ENCODE measurements at places on chromosomes 5 and 9.

- DNase-seq, result no peak
Observed at GRCh38 chr5:60826653-60827052, 17.4 kb downstream of the ELOVL7 start.

DNA sequence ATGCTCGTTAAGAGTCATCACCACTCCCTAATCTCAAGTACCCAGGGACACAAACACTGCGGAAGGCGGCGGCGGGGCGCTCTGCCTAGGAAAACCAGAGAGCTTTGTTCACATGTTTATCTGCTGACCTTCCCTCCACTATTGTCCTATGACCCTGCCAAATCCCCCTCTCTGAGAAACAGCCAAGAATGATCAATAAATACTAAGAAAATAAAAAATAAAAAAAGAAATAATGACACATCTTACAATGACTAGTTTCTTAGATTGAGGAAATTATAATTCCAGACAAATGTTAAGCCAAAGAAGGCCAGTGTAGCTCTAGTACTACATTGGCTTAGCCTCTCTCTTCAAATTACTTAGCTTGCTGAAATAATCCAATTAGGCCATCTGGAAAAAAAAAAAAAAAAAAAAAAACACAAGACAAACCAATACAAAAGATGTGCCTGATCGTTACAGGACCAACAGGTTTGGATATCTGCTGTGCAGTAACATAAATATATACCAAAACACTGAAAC lies 58.0 kb downstream of the ANXA2R start:
- DNase-seq, result no peak

- DNase-seq, result no peak
Observed at GRCh38 chr5:14753292-14753691, 88.8 kb downstream of the OTULIN start.

- DNase-seq, result peak; percentile 70
Observed at GRCh38 chr5:38660194-38660668, 103.8 kb upstream of the LIFR start.

DNA sequence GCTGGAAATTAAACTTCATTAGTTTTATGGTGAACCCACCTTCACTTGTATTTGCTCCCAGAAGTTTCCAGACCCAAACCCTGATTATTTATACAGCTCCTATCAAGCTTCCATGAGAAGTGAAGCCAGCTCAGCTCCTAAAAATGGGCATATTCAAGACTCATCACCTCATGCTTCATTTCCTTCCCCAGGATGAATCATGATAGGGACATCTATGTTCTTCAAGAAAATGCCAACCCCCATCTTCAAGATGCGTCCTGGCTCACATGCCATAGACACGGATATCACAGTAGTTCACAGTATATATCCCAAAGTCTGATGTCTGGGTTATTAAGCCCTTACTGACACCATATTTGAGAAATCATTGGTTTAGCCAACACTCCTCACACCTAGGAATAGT lies 217.6 kb downstream of the NPR3 start:
- no peak for DNase-seq

- no peak for DNase-seq
Observed at GRCh38 chr5:124544366-124545055, 201.9 kb downstream of the ZNF608 start.

DNA sequence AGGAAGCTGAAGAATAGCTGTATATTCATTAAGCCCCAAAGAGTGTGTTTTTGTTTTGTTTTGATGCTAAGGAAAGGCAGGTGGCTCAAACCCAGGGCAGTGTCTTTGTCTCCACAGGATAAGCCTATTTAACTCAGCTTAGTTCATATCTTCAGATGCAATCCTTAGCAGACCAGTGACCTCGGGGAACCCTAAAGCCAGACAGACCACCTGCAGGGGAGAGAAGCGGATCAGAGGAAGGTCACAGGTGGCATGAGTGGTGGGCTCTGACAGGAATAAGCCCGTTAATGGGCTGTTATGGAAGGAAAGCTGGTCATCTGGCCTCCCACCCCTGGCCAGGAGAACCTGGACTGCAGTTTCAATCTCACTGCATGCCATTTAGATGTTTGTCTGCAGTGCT lies 30.8 kb downstream of the TAS2R1 start:
- DNase-seq, result no peak

DNA sequence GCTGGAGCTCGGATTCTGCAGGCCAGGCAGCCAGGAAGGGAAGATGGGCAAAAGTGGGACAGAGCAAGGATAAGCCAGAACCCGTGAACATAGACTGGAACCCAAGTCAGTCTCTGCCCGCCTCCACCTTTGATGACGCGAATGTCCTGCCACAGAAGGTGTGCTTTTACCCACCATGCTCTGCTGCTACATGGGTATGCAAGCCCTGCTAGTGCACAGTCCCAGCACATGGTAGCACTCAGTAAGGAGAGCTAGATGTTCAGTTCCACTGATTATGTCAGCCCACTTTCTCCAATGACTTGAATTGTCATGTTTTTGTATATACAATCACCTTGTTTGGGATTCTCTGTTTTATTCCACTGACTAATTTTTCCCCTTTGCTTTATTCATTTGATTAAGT lies 11.4 kb upstream of the CD72 start:
- no peak for DNase-seq

GRCh38 chr5:179307931-179308471 lies 37.3 kb downstream of the ADAMTS2 start:
- DNase-seq, result no peak

- DNase-seq, result peak; percentile 78
Observed at GRCh38 chr9:117487555-117488175, 72.8 kb upstream of the ASTN2 start.

DNA sequence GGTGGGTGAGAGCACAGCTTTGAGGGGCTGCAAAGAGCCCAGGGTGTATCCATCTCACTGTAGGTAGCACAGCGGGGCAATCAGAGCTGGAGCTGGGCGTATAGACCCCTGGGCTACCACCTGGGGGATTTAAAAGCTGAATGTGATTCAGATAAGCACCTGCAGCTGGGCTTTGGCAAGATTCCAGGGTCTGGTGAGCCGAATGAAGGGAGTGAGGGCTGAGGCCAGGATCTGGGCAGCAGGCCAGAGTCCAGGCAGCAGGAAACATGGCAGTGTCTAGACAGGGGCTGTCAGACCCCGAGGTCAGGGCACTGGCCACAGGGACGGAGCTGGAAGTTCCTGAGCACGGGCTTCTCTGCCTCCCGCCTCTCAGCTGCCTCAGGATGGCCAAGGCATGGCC lies 8.7 kb downstream of the ASS1 start:
- no peak for DNase-seq

DNA sequence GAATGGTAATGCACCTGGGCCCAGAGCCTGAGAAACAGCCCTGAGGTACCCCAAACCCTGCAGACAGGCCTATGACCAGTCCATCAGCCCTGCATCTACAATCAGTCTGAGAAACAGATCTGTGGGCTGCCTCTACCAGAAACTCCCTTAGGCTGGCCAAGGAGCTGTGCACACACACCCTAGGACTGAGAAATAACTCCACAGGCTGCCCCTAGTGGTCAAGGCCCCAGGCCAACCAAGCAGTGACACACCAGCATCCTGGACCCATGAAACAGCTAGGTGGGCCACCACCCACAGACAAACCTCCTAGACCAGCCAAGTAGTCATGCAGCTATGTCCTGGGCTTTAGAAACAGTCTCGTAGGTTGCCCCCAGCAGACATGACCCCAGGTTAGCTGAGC lies 253.6 kb upstream of the VLDLR start:
- DNase-seq, result no peak

DNA sequence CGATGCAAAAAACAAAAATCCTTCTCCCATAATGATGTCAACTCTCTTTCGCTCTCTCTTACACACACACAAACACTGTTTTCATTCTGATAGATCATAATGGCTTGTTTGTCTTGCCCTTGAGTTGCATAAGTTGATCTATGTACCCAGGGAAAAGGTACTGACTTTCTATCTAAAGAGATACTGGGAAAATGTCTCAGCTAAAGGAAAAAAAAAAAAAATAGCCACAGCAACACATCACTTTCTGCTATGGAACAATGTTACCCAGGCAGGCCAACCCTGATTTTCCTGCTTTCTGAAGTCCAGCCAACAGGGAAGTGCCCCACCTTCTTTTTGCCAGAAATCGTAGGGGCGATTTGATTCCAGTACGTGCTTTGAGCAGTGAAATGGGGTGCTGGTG lies 212.6 kb upstream of the ACTBL2 start:
- DNase-seq, result no peak

- DNase-seq, result no peak
Observed at GRCh38 chr9:84304166-84304565, 36.4 kb downstream of the SLC28A3 start.

GRCh38 chr9:137146527-137146918 lies 7.6 kb downstream of the GRIN1 start:
- no peak for DNase-seq

DNA sequence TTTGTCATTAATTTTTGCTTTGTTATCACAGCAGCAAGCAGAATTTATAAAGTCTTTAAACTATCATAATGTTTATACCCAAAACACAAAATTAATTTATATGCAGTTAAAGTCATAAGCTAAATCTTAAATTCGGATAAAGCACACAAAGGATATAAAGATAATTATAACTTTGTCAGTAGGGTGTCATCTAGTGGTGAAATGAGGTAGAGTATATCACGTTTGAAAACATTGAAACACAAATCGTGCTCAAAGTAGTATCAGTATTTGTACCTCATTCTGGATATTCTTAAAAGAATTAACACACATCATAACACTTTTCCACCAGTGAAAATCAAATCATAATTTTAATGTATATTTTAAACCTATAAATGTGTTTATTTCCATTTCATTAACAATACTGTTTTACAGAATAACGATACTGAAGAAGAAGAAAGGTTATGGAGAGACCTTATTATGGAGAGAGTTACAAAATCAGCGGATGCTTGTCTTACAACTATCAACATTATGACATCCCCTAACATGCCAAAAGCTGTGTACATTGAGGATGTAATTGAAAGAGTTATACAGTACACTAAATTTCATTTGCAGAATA lies 129.5 kb downstream of the NIPBL start:
- peak; percentile 13 for DNase-seq

GRCh38 chr5:123671711-123672456 lies 159.9 kb downstream of the CSNK1G3 start:
- no peak for DNase-seq

DNA sequence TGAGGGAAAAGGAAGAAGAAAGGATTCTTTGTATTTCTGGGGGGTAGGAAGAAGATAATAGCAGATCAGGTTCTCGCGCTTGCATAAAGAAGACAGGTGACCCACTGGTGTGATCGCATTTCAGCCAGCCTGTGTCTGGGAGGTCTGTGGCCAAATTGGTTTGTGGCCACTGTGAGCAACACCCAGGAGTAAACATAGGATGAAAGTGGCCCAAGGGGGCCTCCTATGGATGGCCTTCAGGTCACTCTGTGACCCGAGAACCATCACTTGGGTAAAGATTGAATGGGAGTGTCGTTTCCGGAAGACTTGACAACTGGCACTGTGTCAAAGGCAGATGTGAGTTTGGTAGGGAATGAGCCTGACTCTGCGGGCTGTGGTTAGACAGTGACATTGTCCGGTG lies 34.2 kb downstream of the RAI14 start:
- no peak for DNase-seq

- DNase-seq, result no peak
Observed at GRCh38 chr9:7161469-7161868, 403.7 kb downstream of the KDM4C start.

- peak; percentile 72 for DNase-seq
Observed at GRCh38 chr9:137619240-137620047, 639 bp downstream of the EHMT1 start.

- no peak for DNase-seq
Observed at GRCh38 chr5:178240766-178241165, 8.2 kb upstream of the PHYKPL start.

- no peak for DNase-seq
Observed at GRCh38 chr5:67494186-67494855, 297.7 kb upstream of the CD180 start.

- no peak for DNase-seq
Observed at GRCh38 chr5:66174338-66174737, 30.2 kb downstream of the SREK1 start.

GRCh38 chr5:129384736-129385135 lies 75.4 kb upstream of the ADAMTS19 start:
- DNase-seq, result no peak

- DNase-seq, result no peak
Observed at GRCh38 chr9:120212153-120212852, 367.7 kb downstream of the CDK5RAP2 start.

GRCh38 chr5:61010467-61011454 lies 65.8 kb downstream of the NDUFAF2 start:
- no peak for DNase-seq

GRCh38 chr9:38408719-38409118 lies 15.5 kb downstream of the IGFBPL1 start:
- DNase-seq, result no peak

GRCh38 chr5:157566902-157567489 lies 8.6 kb downstream of the ADAM19 start:
- DNase-seq, result no peak

DNA sequence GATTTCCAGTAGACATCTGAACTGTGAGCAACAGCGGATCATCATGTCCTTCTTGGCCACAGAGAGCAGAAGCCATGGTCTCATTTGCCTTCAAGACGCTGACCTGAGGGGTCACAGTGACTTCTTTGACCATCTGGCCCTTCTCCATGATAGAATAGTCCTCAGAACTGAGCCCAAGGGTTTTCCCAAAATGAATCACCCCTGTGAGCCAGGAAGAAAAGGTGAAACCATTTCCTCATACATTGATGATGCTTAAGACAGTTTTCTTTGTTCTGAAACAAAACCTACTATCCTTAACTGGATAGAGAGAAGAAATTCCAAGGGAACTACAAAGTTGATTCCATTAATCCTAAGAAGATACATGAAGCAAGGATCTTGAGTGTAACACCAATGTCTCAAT lies 503.9 kb downstream of the CTNND2 start:
- no peak for DNase-seq

DNA sequence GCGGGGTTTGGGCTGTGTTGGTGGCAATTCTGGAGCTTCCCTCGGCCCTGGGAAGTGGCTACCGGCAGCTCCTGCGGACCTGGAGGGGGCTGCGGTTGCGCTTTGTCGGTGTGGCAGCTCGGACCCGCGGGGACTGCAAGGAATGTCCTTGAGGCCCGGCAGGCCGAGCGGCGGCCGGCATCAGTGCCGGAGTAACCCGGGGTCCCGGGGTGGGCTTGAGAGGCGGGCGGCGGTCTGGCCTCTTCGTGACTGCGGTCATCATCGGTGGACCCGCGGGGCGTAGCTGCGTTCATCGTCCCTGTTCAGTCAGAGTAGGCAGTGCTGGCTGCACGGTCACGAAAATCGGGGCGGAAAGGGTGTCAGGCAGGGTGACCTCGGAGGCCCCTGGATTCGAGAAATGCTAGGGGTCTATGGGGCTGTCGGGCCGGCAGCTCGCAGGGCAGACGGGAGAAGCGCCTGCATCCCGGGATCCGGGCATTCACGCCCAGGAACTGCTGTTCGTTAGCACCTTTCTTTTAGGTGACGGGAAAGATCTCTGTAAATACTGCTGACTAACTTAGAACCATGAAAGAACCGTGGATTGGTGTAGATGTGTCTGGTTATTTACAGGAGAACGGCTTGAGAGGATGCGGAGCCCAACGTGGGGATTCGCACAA lies 474 bp downstream of the HMGCR start:
- no peak for DNase-seq

- DNase-seq, result no peak
Observed at GRCh38 chr9:89042984-89043383, 51.7 kb downstream of the S1PR3 start.

GRCh38 chr9:389758-390157 lies 175.1 kb downstream of the DOCK8 start:
- no peak for DNase-seq

Data from RWPE1 (cell line).